ENCODE measurements at places on chromosomes 3 and 15.

- DNase-seq: no peak
These were observed 61.7 kb downstream of the SIDT1 start for GRCh38 chr3:113594066-113594465.

GRCh38 chr15:27815035-27815434 lies 284.1 kb downstream of the OCA2 start:
- DNase-seq: no peak

DNA sequence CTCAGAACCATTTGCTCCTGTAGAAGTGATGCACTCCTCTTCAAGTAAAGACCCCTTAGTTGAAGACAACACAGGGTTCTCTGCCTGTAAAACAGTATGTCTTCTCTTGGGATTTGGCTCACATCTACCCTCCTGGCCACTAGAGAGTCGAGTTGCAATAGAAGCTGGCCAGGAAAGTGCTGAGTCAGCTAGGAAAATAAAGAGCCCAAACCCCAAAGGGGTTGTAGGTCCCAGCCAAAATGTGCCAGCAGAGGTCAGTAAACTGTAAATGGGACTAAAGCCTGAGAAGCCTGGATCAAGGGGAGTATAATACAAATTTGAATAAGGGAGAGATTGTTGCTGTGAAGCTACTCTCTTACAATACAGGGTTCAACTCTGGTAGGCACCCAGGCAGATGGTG lies 37.2 kb upstream of the THBS1 start:
- DNase-seq: no peak

GRCh38 chr15:71800835-71801745 lies 9.3 kb upstream of the NR2E3 start:
- peak; percentile 67 for DNase-seq

DNA sequence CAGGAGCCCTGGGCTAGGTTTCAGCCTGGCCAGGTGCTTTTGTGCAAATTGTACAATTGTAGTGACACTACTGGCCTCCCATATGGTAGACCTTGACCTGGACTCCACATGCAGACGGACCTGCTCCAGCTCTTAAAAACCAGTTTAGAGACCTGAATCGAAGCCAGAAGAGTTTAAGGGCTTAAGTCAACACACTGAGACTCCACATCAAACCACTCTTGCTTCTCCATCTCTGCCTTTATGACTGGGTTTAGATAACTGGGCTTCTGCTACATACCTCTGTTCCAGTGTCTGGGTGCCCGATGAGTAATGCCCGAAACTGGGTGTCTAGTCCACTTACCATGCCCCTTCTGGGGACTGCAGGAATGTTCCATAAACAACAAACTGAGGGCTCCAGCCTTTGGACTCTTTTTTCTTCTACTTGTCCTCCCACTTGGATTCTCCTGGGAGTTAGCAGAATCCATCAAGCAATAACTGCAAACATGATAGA lies 32.8 kb downstream of the TMEM212 start:
- DNase-seq: no peak

DNA sequence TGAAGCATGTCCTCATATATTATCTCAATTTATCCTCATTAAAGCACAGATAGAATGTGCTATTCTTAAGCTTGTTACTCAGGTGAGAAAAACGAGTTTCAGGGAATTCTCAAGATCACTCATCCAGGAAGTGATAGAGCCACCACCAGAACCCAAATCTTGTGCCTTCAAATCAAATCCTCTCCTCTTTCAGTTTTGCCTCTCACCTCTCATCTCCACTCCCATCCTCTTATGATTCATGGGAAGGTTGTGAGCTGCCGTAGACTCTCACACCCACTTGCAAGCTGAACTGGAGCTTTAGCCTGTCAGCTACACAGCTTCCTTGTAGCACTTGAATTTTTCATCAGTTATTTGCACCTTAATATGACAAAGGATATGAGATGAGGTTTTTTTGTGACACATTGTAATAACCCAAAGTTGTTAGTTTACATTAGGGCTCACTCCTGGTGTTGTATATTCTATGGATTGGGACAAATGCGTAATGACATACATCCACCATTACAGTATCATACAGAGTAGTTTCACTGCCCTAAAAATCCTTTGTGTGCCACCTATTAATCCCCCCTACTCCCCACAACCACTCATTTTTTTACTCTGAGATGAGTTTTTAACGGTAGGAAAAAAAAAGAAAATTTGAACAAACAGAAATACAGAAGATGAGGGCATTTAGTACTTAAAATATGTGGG lies 25.7 kb downstream of the GPR15 start:
- no peak for DNase-seq

GRCh38 chr3:16503191-16503776 lies 10.2 kb downstream of the RFTN1 start:
- no peak for DNase-seq

DNA sequence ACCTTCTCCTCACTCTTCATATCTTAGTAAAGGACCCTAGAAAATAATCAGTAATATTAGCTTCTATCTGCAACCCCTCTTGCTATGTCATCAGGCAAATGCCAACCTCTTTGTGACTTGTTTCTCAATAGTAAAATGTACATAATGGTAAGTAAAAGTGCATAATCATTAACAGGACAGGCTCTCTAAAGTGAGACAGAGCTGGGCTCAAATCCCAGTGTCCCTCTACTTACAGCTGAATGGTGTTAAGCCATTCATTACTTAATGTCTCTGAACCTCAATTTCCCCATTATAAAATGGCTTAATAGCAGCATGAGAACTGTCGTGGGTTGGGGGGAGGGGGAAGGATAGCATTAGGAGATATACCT lies 62.6 kb upstream of the ATP11B start:
- no peak for DNase-seq

GRCh38 chr3:124059580-124059979 lies 67.7 kb upstream of the ROPN1 start:
- DNase-seq: no peak

- no peak for DNase-seq
These were observed 114.6 kb downstream of the TUSC7 start for GRCh38 chr3:116824208-116824607.

- DNase-seq: no peak
These were observed 17.7 kb downstream of the ZNF662 start for GRCh38 chr3:42923606-42924005.

- DNase-seq: no peak
These were observed 250.2 kb downstream of the VGLL3 start for GRCh38 chr3:86740751-86741150.

GRCh38 chr3:5678844-5679243 lies 491.3 kb downstream of the EDEM1 start:
- DNase-seq: no peak

DNA sequence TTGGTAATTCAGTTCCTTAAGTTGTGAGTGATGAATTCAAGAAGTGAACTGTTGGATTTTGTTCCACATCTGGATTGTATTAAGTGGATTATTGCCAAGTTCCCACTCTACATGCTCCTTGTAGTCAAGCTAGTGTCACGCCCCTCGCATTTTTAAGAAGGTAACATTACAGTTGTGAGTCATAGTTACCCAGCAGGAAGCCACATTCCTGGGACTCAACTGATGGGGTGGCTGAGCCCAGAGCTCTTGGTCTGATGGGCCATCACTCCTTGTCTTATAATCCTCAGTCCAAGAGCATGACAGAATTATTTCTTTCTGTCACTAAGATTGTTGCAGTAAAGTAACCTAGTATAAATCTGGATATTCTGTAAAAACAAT lies 102.7 kb downstream of the PTPRG start:
- peak; percentile 90 for DNase-seq

DNA sequence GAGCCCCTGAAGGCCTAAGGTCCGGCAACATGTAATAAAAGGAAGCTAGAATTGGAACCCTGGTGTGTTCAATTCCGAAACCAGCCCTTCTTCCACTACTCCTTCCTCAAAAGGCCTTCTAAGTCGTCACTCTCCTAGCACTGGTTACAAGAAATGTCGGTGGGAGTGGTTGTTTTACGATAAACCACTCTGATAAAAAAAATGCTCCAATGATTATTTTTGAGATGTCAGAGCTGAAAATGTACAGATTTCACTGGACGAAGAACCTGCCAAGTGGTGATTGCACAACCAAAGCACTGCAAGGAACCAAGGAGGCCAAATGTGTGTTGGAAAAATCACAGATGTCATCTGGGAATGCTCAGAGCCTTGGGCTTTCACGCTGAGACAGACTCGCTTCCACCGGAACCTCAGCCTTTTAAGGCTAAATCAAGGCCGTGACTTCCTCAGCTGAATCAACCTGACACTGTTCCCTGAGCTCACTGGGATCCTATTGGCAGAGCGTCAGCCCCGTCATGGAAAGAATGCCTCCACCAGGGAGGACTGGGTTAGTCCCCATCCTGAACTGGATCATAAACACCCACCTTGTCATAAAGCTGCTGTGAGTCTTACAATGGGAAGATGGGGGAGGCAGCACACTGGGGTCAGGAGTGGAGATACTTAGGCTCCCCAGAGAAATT lies 108.1 kb upstream of the THBS1 start:
- peak; percentile 97 for DNase-seq

DNA sequence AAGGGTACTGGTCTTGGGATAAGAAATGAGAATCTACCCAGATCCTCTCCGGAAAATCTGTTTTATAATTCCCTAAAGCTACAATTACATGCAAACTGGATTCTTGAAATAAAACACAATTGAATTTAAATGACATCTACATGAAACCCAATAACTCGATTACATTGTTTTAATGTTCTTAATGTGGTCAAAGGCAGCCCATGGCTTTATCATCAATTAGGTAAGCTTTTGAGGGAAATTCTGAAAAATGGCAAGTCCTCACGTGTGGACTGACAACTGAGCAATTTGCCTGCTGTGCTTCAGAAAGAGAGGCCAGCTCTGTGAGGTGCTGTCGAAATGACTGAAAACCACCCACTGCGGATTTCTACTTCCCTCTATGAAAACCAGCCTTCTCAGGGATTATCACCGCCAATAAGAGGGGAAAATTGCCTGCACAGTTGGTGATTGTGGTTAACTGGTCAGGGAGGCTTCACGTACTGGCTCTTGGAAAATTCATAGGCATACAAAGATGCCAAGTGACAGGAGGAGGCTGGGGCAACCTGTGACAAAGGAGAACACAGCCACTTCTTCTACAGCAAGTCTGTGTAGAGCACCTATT lies 200.8 kb upstream of the SLCO3A1 start:
- no peak for DNase-seq

DNA sequence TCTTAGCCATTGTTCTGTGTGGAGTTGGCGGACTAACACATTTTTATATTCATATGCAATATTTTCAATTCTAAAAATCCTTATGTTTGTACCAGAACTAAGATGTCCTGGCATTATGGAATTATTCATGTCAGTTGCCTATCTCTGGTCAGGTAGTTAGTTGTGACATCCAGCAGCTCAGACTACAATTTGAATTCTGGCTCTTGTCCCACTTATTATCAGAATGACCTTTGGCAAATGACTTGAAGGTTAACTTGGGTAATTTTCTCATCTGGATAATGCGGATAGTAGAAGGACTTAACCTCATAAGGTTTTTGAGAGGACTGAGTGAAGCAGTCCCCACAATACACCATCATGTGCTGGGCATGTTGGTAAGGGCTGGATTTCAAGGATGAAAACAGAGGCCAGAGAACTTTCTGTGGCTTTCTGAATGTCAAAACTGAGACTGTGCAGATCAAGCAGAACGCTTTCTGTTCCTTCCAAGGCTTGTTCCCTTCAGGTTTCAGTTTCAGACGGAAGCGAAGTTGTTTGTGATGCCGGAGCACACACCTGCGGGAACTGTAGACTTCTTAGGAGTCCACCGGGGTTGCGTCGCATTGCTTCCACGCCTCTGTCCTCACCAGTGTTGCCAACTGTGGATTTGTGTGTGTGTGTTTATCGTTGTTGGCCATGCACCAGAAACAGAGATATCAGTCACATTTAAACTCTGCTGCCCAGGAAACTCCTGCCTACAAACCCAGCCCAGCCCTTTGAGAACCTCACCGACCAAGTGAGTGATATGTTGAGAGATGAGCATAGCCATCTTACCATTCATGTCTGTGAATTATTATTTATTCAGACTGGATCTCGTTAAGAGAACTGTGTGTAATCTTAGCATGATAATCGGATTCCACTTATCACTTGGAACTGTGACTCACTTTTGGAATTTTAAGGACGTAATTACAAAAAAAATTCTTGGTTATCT lies 76.0 kb downstream of the PTPRG start:
- no peak for DNase-seq

DNA sequence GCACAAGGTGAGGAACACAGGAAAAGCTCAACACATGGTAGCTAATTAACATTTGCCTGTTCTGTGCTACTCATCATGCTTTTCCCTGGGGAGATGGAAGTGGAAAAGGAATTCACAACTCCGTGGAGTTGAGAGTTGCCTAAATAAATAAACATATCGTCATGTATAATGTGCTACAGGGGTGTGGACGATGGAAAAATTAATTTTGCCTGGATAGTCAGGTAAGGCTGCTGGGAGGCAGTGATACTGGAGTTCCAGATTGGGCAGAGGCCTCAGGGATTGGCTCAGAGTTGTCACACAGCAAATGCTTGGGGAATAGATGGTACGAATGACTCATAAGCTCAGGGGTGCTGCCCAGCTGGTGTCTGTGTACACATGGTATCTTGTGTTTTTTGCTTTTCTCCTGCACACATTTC lies 3.1 kb upstream of the ABHD6 start:
- DNase-seq: peak; percentile 21

- DNase-seq: peak; percentile 67
These were observed 1215.5 kb downstream of the ROBO2 start for GRCh38 chr3:78255403-78255802.

DNA sequence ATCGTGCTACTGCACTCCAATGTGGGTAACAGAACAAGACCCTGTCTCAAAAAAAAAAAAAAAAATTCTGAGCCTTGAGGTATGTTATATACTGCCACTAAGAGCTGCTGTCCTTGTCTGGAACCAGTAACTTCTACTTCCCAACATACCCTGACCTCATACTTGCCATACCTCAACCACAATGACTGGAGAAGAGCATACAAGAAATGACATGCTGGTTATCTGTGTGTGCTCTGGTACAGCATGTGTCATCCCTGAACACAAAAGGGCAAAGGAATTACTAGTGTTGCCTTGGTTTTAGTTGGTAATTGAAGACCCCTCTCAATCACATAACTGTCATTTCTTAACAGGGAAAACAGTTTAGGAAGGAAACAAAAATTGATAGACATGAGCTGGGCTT lies 54.5 kb downstream of the MRPS25 start:
- no peak for DNase-seq

DNA sequence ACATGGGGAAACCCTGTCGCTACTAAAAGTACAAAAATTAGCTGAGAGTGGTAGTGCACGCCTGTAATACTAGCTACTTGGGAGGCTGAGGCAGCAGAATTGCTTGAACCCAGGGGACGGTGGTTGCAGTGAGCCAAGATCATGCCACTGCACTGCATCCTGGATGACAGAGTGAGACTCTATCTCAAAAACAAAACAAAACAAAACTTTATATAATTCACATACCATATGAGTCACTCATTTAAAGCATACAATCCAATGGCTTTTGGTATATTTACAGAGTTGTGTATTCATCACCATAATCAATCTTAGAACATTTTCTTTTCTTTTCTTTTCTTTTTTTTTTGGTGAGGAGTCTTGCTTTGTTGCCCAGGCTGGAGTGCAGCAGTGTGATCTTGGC lies 8.7 kb downstream of the PXK start:
- no peak for DNase-seq

DNA sequence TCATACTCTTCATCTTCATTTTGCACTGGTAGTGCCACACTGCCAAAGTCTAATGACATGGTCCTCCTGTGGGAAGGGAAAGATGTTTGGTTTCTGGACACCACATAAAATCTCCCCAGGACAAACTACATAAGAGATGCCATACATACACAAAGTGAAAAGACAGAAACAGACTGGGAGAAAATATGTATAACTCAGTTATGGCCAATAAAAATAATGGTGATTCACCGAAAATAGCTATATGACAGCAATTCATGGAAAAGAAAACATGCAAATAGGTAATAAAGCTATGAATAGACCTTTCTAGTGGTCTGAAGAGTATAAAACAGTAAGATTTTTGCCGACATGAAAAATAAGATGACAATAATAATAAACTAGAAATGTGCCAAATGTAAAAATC lies 5.3 kb downstream of the CEP152 start:
- DNase-seq: no peak
